ENCODE measurements at places on chromosomes 13 and 19.

DNA sequence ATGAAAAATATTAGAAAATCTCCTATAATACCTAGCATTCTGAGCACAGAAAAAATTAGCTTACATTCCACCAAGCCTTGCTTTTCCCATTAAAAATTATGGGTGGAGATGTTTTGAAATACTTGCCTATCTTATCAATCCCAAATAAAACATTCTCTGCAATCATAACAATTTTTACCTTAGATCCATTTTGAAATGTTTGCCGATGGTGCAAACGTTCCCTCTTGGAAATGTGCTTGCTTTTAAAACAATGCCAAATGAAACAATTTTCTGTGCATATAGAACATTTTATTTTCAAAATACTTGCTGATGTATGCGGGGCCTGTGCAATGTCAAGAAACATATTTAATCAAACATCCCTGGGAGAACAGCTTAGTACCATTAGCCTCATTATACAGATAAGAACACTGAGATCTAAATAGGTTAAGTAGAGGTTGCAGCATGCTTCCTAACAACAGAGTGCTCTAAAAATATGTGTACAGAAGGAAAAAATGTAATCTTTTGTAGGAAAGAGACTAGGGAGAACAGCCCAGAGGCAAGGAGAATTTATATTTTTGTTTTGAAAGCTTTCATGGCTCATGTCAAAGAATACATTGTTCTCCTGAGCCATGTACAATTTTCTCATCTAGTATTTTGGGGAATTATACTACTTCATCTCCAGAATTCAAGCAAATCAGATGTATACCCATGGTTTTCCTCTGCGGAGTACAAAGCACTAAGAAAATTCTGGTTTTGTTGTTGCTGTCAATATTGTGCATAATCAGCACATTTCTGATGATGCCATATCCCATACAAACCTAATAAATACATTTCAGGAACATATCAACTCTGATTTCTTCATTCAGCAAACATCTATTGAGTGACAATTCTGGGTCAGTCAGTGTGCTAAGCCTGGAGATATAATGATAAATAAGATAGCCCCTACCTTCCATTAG lies 25.9 kb upstream of the FNDC3A start:
- DNase-seq: no peak

DNA sequence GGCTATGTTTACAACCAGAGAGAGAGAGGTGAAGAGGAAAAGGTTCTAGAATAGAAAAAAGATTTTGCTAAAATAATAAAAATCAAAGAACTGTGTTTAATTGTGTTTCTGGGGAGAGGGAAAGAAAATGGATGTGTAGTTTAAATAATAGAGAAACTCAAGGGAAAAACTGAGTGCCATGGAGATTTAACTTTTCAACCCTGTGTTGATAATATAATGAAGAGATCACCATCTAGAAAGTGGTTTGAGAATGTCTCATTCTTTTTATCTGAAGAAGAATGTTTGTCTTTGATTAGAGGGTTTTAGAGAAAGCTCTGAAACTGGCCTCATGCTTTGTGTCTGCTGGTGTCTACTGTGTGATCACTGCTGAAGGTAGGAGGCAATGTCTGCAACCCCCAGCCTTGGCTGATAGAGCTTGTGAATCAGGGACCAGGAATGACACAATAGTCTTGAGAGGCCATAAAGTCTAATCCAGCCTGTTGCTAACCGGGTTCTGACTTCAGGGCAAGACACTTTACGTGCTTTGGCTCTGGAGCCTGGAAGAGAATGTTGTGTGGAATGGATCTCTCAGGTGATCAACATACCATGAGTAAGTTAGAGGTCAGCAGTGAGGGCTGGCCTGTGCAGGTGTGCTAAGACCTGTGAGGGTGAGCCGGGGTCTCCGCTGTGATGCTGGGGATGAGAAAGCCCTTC lies 5.4 kb downstream of the COL4A2 start:
- DNase-seq: peak; percentile 88

- no peak for DNase-seq
Observed at GRCh38 chr13:94558716-94559115, 37.2 kb downstream of the TGDS start.

GRCh38 chr19:1514986-1515721 lies 2.3 kb upstream of the ADAMTSL5 start:
- no peak for DNase-seq

GRCh38 chr19:29413435-29413834 lies 112.4 kb upstream of the VSTM2B start:
- no peak for DNase-seq
